ENCODE measurements at places on chromosomes 7 and 10.

DNA sequence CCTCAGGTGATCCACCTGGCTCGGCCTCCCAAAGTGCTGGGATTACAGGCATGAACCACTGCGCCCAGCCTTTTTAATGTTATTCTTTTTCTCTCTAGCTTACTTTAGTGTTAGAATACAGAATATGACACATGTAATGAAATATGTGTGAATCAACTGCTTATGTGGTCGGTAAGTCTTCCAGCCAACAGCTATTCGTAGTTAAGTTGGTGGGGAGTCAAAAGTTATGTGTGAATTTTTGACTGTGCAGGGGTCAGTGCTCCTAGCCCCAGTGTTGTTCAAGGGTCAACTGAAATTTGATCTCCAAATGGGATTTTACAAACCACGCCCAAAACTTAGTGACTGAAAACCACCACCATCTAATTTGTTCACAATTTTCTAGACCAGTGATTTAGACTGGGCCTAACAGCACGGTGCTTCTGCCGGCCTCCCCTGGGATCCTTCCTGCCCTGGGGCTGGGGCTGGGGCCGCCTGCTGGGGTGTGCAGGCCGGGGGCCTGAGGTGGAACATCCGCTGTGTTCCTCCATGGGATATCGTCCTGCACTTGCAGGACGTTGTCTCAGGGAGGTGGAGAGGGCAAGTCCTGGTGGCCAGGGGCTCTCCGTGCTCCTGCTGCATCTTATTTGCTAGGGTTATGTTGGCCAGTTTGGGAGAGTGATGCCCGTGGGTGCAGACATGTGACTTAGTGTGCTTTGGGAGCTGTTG lies 24.5 kb upstream of the GRB10 start:
- DNase-seq, result no peak

DNA sequence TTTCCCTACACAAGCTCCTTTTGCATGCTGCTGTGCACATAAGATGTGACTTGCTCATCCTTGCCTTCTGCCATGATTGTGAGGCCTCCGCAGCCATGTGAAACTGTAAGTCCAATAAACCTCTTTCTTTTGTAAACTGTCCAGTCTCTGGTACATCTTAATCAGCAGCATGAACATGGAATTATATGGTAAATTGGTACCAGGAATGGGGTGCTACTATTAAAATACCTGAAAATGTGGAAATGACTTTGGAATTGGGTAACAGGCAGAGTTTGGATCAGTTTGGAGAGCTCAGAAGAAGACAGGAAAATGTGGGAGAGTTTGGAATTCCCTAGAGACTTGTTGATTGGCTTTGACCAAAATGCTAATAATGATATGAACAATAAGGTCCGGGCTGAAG lies 181.8 kb downstream of the GPR158 start:
- DNase-seq, result no peak

DNA sequence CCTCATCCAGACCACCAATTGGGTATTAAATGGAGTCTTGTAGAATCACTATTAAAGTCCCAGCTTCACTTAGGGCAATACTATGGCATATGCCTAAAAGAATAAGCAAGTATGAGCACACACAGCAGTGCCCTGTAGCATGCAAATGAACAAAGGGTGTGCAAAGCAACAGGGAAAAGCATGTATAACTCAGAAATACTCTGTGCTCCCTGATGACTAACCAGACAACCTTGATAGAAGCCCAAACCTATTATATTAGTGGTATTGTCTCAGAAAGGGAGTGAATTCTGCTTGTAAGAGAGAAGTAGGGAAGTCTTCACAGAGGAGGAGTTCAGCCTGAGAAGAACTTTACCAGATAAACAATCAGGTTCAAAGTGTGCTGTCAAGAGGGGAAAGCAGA lies 131.2 kb downstream of the DGKI start:
- DNase-seq, result no peak

DNA sequence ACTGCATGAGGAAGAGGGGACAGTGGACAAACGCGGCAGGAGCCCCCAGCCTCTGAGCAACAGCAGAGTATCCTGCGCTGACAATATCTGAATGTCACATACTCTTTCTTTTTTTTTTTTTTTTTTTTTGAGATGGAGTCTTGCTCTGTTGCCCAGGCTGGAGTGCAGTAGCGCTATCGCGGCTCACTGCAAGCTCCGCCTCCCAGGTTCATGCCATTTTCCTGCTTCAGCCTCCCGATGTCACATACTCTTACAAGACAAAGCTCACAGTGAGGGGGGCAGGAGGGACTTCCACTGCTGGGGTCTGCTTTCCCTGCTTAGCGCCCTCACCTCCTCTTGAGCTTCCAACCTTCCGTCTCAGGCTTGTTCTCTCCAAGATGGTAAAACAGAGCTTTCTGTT lies 51.2 kb upstream of the TNS3 start:
- no peak for DNase-seq

DNA sequence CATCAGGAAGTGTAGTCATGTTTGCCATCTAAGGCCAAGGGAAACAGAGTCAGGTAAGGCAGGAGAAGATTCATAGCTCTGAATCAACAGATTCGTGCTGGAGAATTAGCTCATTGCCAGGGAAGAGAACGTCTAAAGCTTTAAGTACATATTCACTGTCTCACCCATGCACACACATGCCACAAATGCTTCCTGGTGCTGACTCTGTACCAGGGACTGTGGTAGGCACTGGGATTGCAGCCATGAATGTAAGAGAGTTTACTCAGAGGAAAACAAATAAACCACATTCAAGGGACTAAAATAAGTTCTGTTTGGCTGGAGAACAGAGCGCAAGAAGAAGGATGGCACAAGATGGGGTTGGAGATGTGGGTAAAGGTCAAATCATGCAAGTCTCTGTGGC lies 89.8 kb upstream of the HPS1 start:
- DNase-seq, result no peak
